ENCODE measurements at places on chromosomes 5 and 9.

DNA sequence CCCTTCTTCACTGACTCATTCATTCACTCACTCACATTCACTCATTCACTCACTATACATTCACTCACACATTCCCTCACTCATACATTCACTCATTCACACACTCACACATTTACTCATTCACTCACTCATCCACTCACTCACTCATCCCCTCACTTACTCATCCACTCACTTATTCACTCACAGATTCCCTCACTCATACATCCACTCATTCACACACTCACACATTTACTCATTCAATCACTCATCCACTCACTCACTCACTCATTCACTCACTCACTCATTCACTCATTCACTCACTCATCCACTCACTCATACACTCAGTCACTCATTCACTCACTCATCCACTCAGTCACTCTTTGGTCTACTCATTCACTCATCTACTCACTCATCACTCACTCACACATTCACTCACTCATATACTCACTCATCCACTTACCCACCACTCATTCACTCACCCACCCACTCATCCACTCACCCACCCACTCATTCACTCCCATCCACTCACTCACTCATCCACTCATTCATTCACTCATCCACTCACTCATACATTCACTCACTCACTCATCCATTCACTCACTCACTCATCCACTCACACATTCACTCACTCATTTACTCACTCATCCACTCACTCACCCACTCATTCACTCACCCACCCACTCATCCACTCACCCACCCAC, 27.2 kb downstream of the WNK2 start:
- DNase-seq: no peak

DNA sequence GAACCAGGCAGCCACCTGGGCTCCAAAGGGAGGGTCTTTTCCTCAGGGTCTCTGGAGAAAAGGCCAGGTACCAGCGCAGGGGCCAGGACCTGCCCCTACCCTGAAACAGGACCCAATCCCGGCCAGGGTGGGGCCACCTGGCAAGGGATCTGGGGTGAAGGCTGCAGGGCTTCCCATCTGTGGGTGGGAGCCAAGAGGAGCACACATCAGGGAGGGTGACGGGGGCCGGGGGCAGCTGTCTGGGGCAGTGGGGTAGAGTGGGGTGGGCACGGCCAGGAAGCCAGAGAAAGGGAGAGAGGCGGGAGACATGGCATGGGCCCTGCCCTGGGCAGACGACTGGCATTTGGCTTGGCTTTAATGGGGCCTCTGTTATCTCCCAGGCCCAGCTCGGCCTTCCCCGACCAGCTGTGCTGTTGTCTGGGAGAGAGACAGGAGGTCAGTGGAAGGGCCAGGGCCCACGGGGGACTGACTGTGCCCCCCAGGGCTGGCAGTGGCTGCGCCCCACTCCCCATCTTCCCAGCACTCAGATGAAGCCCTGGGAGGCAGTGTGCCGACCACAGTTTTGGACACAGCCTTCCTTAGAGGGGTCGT, 57.2 kb upstream of the RNF130 start:
- no peak for DNase-seq

DNA sequence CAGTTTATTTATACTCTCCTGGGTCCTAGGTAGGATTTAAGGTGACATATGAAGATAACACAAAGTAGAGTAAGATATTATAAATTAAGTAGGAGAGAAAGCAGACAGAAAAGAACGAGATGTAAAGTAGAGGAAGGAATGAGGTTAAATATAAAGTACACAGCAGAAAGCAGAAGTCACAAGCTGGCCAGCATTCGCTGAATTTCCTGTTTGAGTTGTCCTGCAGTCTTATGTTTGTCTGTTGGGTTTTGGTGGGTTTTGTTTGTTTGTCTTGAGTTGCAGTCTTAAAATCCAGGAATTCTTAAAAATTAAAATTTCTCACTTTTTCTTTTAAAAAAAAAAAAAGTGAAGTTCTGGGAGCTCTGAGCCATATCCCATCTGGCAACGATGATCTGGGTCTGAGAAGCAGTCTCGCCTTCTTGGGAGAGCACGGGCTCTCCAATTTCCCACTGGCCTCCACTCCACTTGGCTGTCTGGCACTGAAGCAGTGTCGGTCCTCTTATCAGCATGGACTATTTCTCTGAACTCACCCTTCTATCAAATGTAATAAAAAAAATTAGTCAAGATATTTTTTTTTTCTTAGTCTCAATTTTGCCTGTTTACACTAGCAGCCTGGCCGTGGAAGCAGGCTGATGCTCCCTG, 2.0 kb downstream of the S100Z start:
- DNase-seq: no peak

- DNase-seq: no peak
Observed at GRCh38 chr5:138626333-138626944, 51.2 kb upstream of the HSPA9 start.

GRCh38 chr5:96922499-96923244, 13.2 kb upstream of the LNPEP start:
- DNase-seq: no peak

All from NCI-H1105 (cell line).